Activated T-cell treated with anti-CD3 and anti-CD28 coated beads, Interleukin-2, amount 50 U/mL, for 1 hour (primary cell): ENCODE measurements at places on chromosomes 6 and 20.
A peak's percentile ranks its signal among the peaks of the same experiment; 100 is the strongest.

DNA sequence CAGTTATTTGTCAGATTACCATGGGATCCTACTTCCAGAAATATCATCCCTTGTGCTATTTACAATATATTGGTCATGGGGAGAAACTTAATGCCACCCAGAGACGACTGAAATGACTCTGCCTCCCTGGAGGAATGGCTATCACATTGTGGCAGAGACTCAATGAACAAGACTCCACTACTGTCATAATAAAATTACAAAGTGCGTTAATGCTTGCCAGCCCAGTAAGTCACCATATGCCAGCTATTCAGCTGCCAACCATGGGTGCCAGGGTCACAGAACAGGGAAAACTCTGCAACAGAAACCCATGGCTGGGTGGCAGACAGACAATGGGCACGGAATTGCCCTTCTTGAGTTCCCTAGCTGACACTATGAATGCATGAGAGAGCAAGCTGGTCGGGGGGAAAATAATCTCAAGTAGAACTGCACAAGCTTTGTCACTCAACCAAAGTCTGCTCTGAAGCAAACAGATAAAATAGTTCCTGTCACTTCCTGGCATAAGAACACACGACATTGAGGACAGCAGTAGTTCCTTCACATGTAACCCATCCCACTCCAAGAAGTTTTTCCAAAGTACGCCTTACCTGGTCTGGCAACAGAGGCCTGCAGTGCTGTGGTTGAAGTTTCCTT, 32.1 kb downstream of the TP53INP2 start:
- no peak for DNase-seq

- DNase-seq, result no peak
These were observed 6.1 kb upstream of the NANP start for GRCh38 chr20:25629816-25630499.

- DNase-seq, result no peak
These were observed 7.9 kb upstream of the TGIF2 start for GRCh38 chr20:36565520-36565919.

GRCh38 chr20:56343861-56344381, 14.9 kb upstream of the FAM210B start:
- peak; percentile 46 for DNase-seq

DNA sequence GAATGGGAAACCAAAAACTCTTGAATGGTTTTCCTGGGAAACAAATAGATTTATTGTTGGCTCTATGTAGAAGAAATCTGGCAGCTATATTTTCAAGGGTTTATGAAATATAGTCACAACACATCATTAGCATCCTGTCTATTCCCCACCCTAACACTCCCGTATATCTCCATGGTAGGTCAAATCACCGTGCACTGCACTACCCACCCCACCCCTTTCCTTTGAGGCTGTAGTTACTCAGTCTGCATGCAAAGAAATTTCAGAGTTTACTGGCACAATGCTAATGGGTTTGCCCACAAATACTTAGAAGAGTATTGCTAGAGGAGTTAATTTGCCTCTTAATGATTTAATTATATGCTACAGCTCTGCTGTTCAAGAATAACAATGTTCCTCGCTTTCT, 329.1 kb upstream of the TSHZ2 start:
- no peak for DNase-seq

DNA sequence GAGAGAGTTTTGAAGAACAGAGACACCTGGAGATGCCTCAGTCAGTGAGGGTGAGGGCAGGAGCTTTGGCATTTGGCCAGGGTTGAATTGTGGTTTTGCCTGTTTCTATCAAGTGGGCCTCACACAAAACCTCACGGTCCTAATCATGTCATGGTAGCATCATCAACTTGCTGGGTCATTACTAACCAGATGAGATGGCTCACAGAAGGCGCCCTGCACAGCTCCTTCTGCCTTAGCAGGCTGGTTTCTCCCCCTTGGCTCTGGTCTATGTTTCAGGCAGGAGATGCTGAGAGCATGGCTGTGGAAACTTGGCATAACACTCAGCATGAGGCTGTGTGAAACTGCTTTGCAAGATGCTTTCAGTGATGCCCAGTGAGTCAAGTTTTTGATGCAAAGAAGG, 99.3 kb downstream of the LRRC1 start:
- no peak for DNase-seq

DNA sequence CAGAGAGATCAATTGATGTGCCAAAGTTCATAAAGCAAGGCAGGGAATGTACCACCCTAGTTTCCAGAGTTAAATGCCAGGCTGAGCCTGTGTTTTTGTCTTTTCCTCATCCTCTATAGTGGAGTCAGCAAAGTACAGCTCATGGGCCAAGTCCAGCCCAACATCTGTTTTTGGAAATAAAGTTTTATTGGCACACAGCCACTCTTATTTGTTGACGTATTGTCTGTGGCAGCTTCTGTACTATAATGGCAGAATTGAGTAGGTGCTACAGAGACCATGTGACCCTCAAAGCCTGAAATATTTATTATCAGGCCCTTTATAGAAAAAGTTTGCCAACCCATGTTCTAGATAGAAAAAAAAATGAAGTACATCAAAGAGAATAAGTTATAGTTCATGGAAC, 187.0 kb downstream of the TSHZ2 start:
- DNase-seq, result no peak

DNA sequence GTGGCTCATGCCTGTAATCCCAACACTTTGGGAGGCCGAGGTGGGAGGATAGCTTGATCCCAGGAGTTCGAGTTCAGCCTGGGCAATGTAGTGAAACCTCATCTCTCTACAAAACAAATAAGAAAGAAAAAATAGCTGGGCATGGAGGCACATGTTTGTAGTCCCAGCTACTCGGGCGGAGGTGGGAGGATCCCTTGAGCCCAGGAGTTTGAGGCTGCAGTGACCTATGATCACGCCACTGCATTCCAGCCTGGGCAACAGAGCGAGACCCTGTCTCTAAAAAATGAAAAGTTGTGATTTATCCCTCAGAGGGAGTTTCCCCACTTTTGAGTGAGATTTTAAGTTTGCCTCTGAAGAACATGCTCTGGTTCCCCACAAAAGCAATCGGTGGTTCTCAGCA, 17.4 kb upstream of the BMP7 start:
- no peak for DNase-seq

GRCh38 chr6:120055071-120055470, 705.5 kb upstream of the MAN1A1 start:
- DNase-seq, result no peak

GRCh38 chr6:50992232-50992631, 173.6 kb downstream of the TFAP2B start:
- no peak for DNase-seq

GRCh38 chr6:10886691-10887502, at the start of gene SYCP2L:
TSS of gene SYCP2L (plus strand) at chr6:10887052. CDS start at chr6:10887127, 75 bp downstream.
- no peak for DNase-seq

DNA sequence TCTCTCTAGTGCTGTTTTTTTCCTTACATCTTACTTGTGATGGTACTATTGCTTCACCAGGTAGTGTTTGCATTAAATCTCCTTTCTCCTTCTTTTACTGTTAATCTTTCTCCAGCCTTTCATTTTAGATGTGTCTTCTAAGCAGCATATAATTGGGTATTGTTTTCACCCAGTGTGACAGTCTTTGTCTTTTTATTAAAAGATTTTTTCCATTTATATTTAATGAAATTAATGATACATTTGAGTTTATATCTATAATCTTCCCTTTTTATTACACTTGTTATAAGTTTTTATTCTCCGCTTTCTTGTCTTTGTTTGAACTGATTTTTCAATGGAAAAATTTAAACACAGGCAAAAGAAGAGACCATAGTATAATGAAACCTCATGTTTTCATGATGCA, 8.7 kb downstream of the COL20A1 start:
- DNase-seq, result no peak

- no peak for DNase-seq
These were observed 52.2 kb downstream of the LYRM4 start for GRCh38 chr6:5208471-5208971.

- DNase-seq, result no peak
These were observed 9.9 kb downstream of the RAB32 start for GRCh38 chr6:146553377-146554135.

- DNase-seq, result no peak
These were observed 81.6 kb downstream of the C6orf118 start for GRCh38 chr6:165227644-165228329.

DNA sequence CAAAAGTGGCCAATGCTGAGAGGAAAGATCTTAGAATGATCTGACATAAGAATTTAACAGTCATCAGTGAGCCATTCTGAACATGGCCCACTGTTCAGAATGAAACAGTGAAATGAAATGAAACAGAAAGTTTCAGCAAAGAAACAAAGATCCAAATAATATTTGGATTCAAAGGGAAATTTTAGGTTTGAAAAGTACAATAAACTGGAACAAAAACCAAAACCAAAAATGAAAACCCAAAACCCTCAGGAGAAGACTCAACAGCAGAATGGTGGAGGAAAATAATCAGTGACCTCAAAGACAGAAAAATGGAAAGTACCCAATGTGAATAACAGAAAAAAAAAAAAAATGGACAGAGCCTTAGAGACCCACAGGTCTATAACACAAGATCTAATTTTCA, 66.1 kb upstream of the EMILIN3 start:
- no peak for DNase-seq

GRCh38 chr20:23645575-23645974, 7.8 kb upstream of the CST3 start:
- no peak for DNase-seq

DNA sequence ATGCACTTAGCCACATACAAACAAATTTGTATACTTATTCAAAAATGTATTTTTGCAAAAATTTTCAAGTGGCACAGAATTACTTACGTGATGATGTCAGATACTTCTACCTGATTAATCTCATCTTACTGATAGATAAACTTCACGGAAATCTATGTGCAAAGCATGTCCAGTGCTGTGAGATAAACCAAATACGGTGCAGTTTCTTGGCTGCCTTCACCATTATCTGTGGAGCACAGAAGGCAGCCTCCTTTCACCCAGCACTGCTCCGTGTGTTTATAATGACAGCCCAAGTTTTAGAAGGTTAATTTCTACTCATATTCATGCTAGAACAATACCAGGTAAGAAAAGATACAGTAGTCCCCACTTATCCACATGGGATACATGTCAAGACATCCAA, 59.0 kb upstream of the PDE10A start:
- DNase-seq, result no peak

GRCh38 chr20:11849976-11850670, 67.6 kb upstream of the BTBD3 start:
- no peak for DNase-seq

DNA sequence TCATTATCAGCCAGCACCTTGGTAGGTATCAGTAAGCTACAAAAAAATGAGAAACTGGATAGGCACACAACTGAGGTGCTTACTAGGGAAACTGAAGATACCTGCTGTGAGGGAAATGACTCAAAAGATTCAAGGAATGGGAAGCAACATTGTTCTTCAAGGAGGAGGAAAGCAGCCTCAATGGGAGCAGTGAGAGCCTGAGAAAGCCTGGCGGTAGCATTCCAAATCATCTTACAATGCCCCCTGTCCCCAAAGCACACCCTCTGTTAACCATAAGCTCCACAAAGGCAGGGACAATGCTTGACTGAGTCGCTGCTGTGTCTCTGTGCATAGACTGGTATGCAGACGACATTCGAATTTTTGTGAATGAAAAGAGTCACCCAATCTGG, 10.6 kb downstream of the PKHD1 start:
- DNase-seq, result no peak

GRCh38 chr6:98454809-98455322, 379.5 kb upstream of the POU3F2 start:
- no peak for DNase-seq

GRCh38 chr20:54337144-54337543, 129.3 kb downstream of the PFDN4 start:
- no peak for DNase-seq

DNA sequence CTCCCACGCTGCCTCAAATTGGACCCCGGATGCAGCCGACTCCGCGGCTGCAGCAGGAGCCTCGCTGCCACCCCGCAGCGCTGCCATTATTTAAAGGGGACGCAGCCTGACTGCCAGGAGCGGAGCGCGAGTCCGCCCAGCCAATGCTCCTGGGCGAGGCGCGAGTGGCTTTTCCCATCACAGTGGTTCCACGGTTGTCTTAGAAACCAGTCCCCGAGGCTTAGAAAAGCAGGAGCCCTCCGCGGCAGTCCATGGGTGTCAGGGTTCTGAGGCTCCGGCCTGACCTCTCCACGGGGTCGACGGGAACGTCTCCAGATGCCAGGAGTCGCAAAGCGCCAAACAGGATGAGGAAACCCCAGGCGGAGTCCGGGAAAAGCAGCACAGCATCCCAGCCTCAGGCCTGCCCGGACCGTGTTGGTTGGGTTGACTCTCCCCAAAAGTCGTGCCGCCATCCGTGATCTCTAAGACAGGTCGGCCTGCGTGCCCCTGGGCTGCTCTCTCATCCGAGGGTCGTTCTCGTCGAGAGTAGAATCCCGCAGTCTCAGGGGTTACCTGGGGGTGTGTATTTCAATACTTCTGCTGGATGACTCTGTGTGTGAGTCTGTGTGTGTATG, 975.8 kb upstream of the DEFB115 start:
- no peak for DNase-seq

GRCh38 chr6:28757429-28758045, 166.2 kb downstream of the TRIM27 start:
- no peak for DNase-seq

- DNase-seq, result no peak
These were observed 78.1 kb upstream of the TRAF3IP2 start for GRCh38 chr6:111683749-111684267.

- DNase-seq, result no peak
These were observed 5.0 kb downstream of the JAG1 start for GRCh38 chr20:10668677-10669368.

DNA sequence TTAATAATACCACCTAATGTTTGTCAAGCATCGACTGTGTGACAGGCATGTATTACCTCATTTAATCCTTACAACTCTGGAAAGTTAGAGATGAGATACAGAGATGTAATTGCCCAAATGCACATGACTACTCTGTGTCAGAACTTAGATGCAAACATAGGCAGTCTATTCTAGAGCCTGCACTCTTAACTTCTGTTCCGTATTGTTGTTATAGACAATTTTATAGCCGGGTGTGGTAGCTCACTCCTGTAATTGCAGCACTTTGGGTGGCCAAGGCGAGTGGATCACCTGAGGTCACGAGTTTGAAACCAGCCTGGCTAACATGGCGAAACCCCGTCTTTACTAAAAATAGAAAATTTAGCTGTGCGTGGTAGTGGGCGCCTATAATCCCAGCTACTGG, 15.0 kb downstream of the IFT52 start:
- no peak for DNase-seq

- DNase-seq, result no peak
These were observed 2.4 kb upstream of the EFHC1 start for GRCh38 chr6:52417675-52418111.

DNA sequence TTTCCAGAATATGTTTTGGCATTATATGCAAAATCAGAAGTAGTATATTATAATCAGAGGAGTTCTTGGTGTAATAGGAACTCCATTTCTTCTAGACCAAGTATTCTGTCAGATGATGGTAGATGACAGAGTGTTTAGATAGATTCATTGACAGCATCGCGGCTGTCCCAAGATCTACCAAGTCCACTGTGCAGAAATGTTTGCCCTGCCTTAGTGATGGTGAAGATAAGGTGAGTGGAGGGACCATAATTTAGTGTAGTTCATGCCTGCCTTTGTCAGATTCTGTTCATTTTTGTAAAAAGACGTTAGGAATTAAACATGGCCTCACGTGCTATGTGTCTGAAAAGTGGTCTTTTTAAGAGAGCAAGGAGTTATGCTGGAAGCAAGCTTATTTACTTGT, 270.1 kb downstream of the ARID1B start:
- no peak for DNase-seq

- DNase-seq, result no peak
These were observed 739 bp downstream of the GSS start for GRCh38 chr20:34954904-34955230.

- DNase-seq, result no peak
These were observed 320.0 kb upstream of the NT5E start for GRCh38 chr6:85129881-85130280.

GRCh38 chr6:98833307-98834059, 891 bp upstream of the POU3F2 start:
- DNase-seq, result no peak
